Stimulated activated CD4-positive, alpha-beta T cell treated with anti-CD3 and anti-CD28 coated beads, Interleukin-12 subunit alpha, Interleukin-12 subunit beta, amount 100 ng/mL, for 24 hours (primary cell): ENCODE measurements at places on chromosomes 11 and 22.

- no peak for DNase-seq
Observed at GRCh38 chr22:28951969-28952521, 68.7 kb downstream of the ZNRF3 start.

DNA sequence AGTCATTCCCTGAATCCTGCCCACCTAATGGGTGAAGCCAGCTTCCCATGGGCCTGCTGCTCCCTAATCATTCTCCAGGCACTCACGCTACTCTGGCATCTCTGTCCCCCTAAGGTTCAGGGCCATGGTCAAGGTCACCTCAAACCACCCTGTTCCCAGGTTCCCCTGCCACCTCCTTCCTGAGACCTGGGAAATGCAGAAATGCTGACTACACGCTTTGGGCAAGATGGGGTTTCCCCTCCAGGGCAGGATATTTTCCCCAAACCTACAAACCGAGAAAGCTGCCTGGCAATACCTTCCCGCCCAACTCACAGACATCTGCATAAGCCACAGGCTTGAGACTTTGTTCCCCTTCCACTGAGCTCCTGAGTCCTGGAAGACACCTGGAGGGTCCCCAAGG is 97.6 kb downstream of the FEZ1 start:
- no peak for DNase-seq

DNA sequence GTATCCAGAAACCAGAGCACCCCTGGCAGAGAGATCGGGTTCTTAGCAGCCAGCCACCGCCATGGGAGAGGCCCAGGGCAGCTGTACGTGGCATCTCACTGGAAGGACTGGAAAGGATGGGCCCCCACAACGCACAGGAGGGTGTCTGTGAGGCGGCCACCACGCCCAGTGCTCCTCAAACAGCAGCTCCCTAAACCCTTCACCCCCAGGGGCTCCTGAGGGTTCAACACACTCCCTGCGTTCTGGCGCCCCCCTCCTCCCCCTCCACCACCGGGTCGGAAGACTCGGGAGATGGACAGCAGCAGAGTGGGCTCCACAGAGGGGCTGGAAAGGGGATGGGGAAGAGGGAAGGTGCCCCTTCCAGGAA is 1.1 kb downstream of the MAPK12 start:
- no peak for DNase-seq

- DNase-seq, result no peak
Observed at GRCh38 chr11:65700399-65700798, 11.7 kb upstream of the KAT5 start.

DNA sequence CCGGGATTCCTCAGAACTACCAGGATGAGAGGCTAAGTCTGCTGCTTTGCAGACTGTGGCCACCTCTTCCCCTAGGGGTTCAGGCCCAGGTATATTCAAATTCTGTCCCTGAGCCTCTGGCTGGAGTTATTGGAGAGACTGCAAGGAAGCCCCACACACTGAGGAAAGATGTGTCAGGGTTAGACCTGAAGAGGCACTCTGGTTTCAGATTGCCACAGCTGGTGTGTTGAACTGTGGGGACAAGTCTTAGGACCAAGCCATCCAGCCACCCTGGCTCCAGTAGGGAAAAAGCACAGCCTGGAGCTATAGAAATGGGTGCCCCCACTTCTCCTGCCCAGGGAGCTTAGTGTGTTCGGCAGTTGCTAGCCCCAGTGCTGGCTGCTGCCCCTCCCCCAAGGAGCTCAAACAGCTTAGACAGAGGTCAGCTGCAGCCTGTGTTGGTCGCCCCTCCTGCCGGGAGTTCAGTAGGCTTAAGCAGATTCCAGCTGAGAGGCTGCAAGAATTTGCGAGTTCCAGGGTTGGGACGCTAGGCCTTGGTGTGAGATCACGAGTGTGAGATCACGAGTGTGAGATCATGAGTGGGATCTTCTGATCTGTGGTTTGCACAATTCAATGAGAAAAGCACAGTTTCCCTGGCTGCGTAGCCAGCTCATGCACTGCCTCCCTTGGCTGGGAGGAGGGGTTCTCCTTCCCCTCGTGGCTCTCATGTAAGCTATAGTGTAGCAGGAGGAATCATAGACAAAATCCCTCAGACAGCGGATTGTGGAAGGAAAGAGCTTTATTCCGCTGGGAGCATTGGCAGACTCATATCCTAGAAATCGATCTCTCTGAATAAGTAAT is 552.1 kb upstream of the CHORDC1 start:
- DNase-seq, result no peak

DNA sequence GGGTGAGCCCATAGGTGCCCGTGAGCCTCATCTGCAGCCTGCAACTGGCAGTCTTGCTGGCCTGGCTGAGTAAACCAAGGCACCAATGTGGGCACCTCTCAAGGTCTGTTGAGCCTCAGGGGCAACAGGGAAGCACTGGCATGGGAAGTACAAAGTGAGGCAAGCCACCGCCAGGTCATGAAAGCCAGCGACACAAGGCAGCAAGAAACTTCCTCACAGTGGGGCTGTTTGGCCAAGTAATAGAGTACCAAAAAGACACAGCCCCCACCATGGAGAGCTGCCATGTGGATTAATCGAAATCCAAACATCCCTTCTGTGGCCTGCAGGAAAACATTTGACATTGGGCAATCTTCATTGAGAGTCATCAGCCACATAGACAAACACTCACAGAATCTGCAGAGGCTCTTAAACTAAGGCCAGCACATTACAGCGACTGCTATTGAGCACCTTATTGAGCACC is 43.6 kb upstream of the FIBIN start:
- no peak for DNase-seq

- DNase-seq, result no peak
Observed at GRCh38 chr22:25923914-25924313, 181.9 kb downstream of the MYO18B start.

DNA sequence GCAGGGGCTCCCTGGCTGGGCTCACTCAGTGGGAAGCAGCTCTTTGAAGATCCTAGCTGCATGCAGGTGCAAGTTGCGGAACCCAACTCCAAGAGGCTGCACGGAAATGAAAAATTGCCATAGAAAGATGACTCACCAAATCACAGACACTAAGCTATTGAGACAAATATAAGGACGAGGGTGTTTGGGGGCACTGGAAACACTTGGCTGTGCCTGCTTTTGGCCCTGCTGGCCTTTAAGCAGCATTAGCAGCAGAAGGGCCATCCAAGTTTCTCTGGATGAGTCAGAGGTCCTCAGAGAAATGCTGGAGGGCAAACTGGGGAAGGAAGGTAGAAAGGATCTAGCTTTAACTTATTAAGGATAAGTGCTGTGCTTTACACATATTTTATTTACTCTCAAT is 282.3 kb downstream of the KIRREL3 start:
- DNase-seq, result no peak

- DNase-seq, result peak; percentile 26
Observed at GRCh38 chr22:39237318-39238100, 7.3 kb downstream of the PDGFB start.

DNA sequence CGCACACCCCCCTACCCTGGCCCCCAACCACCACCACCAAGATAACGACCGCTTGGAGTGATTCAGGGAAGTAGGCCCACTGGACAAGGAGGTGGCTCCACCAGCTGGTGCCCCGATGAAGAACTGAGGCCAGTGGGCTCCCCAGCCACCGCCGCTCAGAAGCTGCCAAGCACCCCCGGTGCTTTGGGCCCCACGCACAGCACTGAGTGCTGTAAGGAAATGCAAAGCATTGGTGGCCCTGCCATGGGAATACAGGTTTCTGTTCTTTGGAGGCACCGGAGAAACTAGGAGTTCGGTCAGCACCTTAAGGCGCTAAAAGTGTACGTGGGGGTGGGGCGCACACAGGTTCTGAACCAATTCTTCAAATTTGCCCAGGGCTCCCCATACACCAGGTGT is 664 bp upstream of the PRSS23 start:
- no peak for DNase-seq

GRCh38 chr11:65861533-65862183 is 1.4 kb downstream of the MUS81 start:
- no peak for DNase-seq

GRCh38 chr22:30372915-30373314 is 14.3 kb downstream of the RNF215 start:
- no peak for DNase-seq

DNA sequence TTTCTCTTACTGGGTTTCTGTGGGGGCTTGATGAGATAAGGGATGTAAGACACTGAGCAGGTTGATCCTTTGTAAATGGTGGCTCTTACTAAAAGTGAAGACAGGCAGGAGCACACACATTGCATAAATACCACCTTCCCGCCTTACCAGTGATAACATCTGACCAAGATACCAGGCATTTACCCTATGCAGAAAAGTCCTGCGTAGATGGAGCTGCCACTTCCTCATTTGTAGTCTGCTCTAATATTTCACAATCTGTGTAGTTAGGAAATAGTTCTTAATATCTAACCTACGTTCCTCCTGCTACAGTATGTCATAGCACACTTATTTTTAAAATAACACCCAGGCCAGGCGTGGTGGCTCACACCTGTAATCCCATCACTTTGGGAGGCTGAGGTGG is 23.9 kb upstream of the SWAP70 start:
- no peak for DNase-seq

GRCh38 chr11:119756169-119756865 is 27.3 kb upstream of the NECTIN1 start:
- no peak for DNase-seq

GRCh38 chr11:87840786-87841185 is 334.5 kb downstream of the RAB38 start:
- no peak for DNase-seq

DNA sequence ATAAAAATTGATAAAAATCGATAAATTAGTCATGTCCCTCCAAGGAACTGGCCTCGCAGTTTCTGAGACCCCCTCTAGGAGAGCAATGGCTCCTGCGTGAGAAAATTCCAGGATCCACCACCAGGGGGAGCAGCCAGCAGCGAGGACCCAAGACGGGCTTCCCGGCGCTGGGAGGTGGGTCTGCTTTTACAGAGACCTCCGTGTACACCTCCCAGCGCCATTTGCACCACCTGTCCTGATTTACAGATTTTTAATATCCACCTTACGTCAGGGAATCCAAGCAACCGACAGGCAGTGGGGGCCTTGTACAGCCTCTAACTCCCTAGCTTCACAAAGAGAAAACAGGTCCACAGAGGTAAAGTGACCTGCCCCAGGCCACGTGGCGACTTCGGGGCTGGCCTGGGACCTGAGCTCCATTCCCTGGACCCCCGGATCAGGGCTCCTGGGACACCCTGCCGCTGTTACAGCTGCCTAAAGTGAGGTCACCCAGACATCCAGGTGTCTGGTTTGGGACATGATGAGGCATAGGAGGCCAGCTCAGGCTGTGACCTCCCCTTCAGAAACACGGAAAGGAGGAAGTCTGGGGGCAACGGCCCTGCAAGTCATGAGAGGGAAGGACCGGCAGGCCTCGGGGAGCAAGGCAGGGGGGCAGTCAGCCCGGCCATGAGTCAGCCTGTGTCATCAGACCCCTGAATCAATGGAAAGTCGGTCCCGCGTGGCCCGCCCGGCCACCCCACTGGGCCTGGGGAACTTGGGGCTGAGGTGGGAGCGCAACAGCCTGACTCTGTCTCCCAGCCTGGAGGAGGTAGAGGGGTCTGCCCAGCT is 3.5 kb downstream of the OSM start:
- peak; percentile 84 for DNase-seq

DNA sequence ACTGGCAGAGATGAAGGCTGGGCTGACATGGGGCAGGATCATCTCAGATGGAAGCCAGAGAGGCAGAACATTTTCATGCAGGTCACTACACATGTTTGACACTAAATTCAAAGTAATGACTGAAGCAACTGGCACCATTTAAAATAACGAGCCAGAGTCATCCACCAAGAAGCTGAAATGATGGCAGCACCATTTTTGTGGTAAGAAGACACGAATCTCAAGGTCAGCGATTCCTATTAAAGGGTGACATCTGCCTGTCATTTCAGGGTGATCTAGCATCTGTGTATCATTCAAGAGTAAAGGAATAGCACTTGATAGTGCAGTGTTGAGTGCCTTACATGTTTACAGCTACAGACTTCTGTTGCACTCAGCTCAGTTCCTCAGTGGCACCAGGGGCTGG is 113.4 kb upstream of the C11orf87 start:
- no peak for DNase-seq

DNA sequence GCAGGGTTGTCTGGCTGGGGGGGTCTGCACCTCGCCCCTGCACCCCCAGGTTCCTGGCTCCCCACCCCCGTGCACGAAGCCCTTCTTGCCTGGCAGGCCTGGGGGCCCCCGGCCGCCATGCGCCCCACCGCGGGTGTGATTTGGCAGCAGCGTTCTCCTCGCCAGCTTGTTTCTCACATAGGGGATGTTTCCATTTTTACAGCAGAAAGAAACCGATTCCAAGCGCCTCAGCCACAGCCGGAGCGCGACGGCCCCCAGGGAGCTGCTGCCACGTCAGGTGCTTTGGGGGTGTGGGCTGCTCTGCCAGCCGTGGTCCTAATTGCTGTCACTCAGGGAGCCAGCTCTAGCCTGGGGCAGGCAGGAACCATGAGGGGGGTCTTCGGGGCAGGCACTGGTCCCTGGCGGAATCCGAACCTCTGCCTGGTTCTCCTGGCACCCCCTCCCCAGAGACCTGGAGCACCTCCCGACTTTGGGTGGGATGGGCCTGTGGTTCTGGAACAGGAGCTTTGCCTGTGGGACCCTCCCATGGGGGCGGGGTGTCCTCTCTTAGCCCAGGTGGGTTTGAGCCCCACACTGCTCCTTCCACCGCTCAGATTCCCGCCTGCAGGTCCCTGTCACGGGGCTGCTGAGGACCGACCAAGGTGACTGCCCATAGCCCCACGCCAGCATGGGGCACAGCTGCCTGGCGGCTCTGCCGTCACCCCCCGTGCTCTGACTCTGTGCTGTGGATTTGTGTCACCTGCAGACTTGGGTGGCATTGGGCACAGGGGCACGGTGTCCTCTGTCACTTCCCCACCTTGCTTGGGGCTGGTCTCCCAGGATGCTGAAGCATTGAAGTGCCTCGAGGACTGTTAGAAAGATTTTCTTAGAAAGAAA is 54.0 kb downstream of the RTN4R start:
- DNase-seq, result no peak

DNA sequence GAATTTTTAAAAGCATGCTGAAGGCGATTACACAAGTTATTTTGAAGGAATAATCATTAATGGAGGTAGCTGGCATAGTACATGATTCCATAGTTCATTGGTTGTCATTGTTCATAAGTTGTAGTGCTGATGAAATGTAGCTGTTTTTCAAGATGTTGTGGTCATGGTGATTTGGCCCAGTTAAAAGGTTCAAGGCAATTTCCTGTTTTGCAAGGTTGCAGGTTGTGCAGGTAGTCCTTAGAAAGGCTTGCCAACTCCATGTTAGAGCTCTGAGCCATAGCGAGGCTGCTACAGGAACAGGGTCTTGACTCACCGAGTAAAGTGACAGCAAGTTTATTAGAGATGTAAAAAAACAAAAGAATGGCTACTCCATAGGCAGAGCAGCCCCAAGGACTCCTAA is 95.8 kb upstream of the CHORDC1 start:
- DNase-seq, result no peak

DNA sequence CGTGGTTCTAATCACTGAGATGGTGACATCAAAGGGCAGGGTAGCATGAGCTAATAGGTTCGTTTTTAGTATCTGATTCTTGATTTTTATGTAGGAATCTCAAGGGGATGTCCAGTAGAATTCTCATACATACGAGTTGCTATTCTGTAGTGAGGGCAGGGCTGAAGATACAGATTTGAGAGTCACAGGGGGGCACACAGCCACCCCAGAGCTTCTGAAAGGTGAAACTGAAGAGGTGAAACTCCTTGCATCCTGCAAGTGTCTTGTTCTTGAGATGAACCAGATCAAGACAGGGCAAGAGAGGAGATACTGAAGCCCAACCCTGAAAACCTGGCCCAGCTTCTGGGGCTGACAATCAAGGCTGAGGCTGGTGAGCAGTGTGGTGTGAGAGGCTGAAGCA is 35.6 kb upstream of the TMEM123 start:
- DNase-seq, result no peak
